ENCODE measurements at places on chromosomes 1 and 21.

GRCh38 chr1:59520194-59520593 is 223.3 kb downstream of the FGGY start:
- DNase-seq, result no peak

GRCh38 chr1:226195144-226195543 is 8.6 kb upstream of the ACBD3 start:
- DNase-seq, result no peak

GRCh38 chr1:207581496-207582153 is 63.3 kb upstream of the CR1L start:
- no peak for DNase-seq

GRCh38 chr1:205410581-205411298 is 11.1 kb downstream of the LEMD1 start:
- DNase-seq, result no peak

GRCh38 chr1:8495928-8496401 is 178.1 kb downstream of the SLC45A1 start:
- no peak for DNase-seq

DNA sequence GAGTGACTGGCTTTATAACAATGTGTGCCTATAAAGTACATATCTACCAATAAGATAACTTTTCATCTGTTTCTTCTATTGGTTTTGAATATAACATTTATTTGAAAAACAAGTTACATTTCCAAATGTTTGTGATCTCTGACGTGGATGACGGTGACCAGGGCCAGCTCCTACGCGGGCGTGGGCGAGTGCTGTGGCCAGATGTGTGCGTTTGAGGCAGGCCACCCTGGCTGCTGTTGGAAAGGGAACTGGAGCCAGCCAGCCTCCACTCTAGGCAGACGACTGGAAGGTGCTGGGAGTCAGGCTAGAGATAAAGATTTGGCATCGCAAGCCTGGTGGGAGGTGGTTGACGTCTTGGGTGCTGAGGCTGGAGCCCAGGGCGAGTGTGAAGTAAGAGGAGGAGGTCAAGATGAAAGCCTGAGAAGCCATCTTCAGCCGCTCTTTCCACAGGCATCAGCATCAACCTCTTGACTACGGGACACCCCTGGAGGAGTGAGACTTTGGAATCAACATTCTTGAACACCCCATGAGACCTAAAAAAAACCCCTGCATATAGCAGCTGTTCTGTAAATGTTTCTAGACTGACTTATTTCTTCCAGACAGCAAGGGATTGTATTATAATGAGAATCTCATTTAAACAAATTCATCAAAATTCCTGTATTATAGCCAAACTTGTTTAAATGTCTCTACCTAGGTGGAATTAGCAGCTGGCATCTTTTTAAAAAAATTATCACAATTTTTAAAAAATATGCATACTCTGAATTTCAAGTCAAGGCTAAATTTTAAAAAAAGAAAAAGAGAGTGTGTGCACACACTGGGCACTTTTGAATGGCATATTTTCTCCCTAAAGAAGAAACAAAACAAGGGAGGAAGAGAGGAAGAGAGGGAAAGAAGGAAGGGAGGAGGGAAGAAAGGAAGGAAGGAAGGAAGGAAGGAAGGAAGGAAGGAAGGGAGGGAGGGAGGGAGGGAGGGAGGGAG is 112.5 kb upstream of the SLC44A3 start:
- DNase-seq, result no peak

- DNase-seq, result no peak
Observed at GRCh38 chr1:61226791-61227567, 144.6 kb downstream of the NFIA start.

- DNase-seq, result no peak
Observed at GRCh38 chr1:168202941-168203654, 22.7 kb upstream of the SFT2D2 start.

DNA sequence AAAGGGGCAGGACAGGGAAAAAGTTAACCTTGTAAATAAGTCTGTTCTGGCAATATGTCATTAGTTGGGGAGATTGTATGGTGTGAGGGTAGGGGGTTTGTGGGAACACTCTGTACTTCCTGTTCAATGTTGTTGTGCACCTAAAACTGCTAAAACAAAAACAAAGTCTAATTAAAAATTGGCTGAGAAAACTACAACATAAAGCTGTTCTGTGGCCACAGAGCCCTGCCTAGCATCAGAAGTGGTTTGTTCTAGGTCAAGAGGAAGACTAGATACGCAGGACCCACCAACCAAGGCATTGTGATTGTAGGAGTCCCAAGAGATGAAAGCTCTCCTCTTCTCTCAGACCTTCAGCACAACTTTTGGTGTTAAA is 81.0 kb upstream of the LRRC8D start:
- DNase-seq, result no peak

DNA sequence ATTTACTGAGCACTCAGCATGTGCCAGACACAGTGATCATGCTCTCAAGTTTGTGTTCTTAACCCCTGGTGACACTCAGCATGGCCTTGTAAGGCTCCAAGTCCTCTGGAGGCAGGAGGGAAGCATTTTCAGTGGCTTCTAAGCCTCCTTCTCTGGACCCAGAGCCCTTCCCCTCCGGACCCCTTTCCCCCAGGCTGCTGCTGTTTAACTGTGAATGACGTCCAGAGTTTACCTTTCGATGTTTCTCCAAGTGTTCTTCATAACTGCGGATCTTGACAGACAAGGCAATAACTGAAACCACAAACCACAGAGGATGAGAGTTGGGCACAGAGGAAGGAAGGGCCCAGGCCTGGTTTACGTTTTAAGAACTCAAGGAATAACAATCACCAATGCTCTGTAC is 6.5 kb downstream of the MRPS15 start:
- no peak for DNase-seq

- no peak for DNase-seq
Observed at GRCh38 chr1:226033582-226033981, 28.9 kb upstream of the H3-3A start.

- DNase-seq, result no peak
Observed at GRCh38 chr1:9165396-9165795, 36.5 kb upstream of the GPR157 start.

DNA sequence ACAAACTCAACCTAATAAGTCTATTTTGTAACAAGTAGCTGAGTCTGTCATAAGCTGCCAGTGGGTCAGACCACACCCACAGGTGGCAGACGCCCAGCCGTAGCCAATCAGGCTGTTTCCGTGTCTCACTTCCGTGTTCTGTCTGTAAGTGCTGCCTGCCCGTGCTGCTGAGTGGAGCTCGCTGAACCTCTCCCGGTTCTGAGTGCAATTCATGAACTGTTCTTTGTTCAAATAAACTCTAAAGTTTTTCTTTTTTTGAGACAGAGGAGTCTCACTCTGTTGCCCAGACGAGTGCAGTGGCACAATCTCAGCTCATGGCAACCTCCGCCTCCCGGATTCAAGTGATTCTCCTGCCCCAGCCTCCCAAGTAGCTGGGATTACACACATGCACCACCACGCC is 25.1 kb downstream of the POFUT2 start:
- DNase-seq, result peak; percentile 50

DNA sequence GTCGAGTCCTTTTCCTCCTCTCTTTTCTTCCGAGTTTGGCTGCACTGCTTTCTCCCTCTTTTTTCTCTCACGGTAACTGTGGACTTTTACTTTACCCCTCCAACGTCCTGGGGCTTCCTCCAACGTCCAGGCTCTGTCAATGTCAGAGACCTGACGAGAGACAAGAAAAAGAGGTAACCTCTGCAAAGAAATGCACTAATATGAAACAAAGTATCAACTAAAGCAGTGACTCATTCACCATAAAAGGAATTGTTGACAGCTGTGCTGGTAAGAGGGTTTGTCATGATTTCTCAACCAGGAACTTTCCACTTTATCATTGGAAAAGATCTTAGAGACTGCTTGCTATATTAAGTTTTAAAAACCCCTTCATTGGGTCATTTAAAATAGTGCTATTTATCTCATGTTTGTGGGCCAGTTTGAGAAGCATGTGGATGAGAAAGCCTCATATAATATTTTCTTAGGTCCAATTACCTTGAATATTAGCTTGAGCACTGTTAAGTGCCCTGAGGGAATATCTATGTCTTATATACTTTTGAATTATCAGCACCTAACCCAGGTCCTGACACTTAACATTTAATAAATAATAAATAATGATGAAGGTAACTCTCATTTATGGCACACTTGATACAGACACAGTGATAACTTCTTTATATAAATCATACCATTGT is at the start of gene GBP2:
GBP2 (minus strand) TSS at position 202 of the 668 bp plus-strand sequence. CDS start 4,148 bp downstream, outside the sequence.
- DNase-seq, result no peak

- DNase-seq, result no peak
Observed at GRCh38 chr1:166193057-166193698, 26.4 kb upstream of the FAM78B start.

DNA sequence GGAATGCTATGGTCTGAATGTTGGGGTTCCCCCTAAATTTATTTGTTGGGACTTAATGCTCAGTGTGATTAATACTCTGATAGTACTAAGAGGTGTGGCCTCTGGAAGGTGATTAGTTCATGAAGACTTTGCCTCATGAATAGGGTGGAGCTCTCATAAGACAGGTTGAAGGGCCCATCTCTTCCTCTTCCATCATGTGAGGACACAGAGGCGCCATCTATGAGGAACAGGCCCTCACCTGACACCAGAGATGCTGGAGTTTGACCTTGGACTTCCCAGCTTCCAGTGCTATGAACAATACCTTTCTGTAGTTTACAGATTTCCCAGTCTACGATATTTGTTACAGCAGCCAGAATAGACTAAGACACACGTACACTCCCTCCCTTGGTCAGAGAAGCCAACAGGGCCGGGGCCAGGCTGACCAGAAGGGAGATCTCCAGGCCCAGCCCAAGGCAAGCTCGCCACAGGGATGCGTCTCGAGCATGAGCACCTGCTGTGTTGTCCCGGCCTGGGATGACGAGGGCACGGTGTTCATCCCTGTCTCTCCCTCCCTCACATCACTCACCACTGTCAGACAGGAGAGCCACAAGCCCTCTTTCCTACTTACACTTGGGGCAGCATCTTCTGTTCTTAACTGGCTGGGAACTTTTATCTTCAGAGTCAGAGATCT is 4.7 kb upstream of the ABCG1 start:
- DNase-seq, result peak; percentile 53

GRCh38 chr1:27045973-27046558 is 33.4 kb upstream of the TENT5B start:
- DNase-seq, result no peak

GRCh38 chr1:193456811-193457280 is 270.4 kb upstream of the B3GALT2 start:
- DNase-seq, result no peak

DNA sequence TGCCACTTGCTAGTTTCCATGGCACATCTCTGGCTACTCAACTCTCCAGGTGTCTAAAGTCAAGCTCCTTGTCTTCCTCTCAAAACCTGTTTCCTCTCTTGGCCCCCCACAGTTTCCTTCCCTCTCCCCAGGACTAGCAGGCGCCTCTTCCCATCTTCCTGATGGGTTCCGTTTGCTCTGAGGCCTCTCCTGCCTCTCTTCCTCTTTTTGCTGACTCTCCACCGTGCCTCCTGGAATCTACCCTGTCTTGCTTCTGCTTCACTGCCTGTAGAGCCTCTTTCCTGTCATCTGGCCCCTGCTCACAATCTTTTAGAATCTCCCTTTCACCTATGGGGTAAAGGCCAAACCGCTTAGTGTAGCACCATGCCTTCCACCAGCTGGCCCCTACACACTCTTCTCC is 21.8 kb upstream of the LHX4 start:
- DNase-seq, result no peak

- DNase-seq, result no peak
Observed at GRCh38 chr1:27600498-27601175, 3.3 kb downstream of the AHDC1 start.

GRCh38 chr1:29802181-29803068 is 566.1 kb downstream of the PTPRU start:
- DNase-seq, result peak; percentile 62

GRCh38 chr1:107871687-107872395 is 93.1 kb downstream of the VAV3 start:
- DNase-seq, result no peak

DNA sequence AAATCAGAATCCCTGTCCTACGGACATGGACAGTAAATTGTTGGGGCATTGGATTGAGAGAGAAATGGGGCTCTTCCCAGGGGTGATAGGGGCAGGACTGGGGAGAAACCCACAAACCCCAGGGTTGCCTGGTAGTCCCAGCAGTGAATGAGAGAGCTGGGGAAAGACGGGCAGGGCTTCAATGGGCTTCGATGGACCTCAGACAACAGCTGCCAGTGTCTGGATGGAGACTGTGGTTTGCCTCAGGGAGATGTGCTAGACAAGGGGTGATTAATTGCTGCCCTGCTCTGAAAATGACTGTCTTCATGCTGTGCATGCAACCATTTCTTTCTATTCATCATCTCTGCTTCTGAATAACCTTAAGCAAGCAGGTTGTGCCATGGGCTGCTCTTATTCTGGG is 7.4 kb downstream of the GPR25 start:
- no peak for DNase-seq

DNA sequence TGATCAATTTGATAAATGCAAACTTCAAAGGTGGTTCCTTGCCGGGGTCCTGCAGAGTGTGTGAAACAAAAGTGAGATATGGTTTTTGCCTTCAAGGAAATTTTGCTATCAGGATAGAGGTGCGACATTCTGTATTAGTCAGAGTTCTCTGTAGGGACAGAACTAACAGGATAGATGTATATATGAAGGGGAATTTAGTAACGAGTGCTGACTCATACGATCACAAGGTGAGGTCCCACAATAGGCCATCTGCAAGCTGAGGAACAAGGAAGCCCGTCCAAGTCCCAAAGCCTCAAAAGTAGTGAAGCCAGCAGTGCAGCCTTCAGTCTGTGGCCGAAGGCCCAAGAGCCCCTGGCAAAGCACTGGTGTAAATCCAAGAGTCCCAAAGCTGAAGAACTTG is 157.0 kb downstream of the RYR2 start:
- no peak for DNase-seq

- no peak for DNase-seq
Observed at GRCh38 chr1:202794051-202794740, 14.0 kb downstream of the KDM5B start.

- DNase-seq, result peak; percentile 26
Observed at GRCh38 chr1:154748405-154748775, 121.7 kb downstream of the KCNN3 start.

- DNase-seq, result no peak
Observed at GRCh38 chr1:93668951-93669350, 12.7 kb downstream of the BCAR3 start.

DNA sequence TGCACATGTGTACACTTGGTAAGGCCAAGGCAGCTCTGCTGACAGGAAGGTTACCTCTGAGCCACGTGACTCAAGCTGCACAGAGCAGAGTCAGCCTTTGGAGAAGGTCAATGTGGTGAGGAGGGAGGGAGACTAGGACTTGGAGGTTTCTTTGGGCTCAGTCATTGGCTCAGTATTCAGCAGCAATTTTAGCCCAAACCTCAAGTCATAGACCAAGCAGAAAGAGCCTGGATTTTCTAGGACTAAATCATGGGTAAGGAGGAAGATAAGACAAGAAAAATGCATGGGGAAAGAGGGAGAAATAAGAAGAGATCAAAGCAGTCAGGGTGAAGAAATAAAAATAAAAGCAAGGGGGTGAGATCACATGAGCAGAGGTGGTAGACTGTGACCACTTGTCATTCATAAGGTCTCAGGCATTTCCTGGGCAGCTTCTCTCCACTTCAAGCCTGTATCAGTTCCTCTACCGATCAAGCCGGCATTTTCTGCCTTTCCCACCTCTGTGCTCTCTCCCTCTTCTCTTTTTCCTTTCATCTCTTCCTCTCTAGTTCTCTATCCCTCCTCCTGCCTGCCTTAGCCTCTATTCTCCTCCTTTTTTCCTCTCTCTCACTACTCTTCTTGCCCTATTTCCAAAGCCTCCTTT is 51.7 kb upstream of the DUSP10 start:
- DNase-seq, result no peak

- peak; percentile 72 for DNase-seq
Observed at GRCh38 chr1:111736548-111737215, 2.5 kb downstream of the INKA2 start.

All from coronary artery (tissue), 2 donors.